ENCODE measurements at places on chromosomes 11 and 22.
A peak's percentile ranks its signal among the peaks of the same experiment; 100 is the strongest.

- DNase-seq = no peak
Measured at GRCh38 chr11:34359548-34359891, 1.7 kb upstream of the ABTB2 start.

GRCh38 chr22:31345331-31346254 is 553 bp downstream of the PATZ1 start:
- peak; percentile 85 for DNase-seq

DNA sequence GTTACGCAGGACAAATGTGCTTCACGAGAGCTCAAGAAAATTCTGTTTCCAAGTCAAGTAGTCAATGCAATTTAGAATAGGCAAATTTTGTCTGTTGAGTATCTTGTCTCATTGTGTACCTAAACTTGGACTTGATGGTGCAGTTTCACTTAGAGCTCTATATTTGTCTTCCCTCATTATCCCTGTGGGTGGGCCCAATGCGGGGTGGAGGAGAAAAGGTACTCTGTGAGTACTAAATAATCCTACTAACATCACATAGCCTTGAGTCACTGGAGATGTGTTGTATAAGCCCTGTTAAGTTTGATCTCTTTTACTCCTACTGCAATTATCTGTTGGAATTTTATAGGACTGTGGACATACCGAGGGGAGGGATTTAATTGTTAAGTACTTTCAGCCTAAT is 331.2 kb downstream of the METTL15 start:
- no peak for DNase-seq

- DNase-seq = no peak
Measured at GRCh38 chr11:70010774-70011173, 67.3 kb upstream of the ANO1 start.

GRCh38 chr11:36292311-36292722 is 3.1 kb upstream of the COMMD9 start:
- no peak for DNase-seq

- DNase-seq = peak; percentile 24
Measured at GRCh38 chr11:8813658-8814057, 97.3 kb upstream of the AKIP1 start.

DNA sequence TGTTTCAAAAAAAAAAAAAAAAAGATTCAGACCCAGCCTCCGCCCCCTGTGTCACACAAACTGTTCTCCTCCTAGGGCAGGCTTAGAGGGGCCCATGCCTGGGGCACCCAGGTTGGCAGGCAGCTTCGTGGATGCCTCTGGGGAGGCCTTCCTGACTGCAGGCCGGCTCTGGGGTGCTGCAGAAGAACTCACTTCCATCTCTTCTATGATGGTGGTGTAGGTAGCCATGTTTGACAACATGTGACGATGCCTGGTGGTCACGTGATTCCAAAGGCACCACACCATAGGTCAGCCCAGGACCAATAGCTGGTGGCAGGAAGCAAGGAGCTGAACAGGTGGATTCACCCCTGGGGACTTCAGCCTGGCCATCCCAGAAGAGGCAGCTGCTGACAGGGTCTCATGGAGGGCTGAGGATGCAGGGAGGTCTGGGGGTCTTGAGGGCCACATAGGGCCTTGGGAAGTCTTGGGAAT is 24.1 kb upstream of the CELSR1 start:
- no peak for DNase-seq

- no peak for DNase-seq
Measured at GRCh38 chr11:115721296-115721995, 217.2 kb upstream of the CADM1 start.

- DNase-seq = no peak
Measured at GRCh38 chr11:111352231-111352746, 26.8 kb downstream of the POU2AF1 start.

- DNase-seq = no peak
Measured at GRCh38 chr22:21446128-21446826, 20.9 kb upstream of the TMEM191C start.

DNA sequence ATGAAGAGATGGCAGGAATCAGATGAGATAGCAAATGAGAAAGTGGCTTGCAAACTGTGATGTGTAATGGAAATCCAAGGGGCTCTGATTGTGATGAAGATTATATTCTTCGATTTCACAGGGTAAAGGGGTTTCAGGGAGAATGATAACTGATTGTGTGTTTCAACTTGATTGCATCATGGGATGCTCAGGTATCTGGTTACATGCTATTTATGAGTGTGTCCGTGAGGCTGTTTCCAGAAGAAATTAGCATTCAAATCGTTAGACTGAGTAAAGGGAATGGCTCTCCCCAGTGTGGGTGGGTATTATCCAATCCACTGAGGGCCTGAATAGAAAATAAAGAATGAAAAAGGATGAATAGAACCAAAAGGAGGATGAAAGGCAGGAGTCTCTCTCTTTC is 278.7 kb upstream of the LARGE1 start:
- DNase-seq = no peak

DNA sequence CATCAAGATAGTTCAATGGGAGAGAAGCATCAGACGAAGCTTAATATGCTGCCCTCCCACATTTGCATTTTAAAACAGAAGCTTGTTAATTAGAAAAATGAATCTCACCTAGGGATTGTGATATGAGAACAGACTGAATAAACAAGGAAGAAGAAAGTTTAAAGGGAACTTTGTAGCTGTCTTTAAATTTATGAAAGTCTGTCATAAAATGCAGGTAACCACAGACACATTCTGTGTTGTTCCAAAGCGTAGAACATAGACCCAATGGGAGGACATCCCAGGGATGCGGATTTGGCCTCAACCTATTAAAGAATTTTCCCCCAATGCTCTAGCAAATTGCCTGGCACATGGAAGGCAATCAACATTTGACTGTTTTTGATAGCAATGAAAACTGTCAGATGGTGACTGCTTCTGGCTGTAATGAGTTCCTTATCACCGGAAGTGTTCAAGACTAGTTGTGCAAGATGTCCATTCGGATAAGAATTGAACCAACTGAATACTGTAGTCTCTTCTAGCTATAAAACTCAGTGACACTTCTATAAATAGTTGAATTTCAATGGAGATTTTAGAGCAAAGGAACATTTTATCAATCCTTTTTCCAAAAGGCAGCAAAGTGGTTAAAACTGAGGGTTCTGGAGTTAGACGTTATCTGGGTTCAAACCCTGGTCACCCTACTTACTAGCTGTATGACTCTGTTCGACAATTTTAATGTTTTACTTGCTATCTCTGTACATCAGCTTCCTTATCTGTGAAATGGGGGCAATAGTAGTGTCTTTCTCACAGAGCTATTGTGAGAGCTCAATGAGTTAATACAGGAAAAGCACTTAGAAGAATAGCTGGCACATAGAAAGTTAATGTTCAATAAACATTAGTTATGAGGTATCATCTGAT is 64.9 kb downstream of the LIF start:
- no peak for DNase-seq

GRCh38 chr11:128697645-128698174 is 3.8 kb downstream of the FLI1 start:
- DNase-seq = no peak

GRCh38 chr22:18110194-18110953 is at the start of gene TUBA8:
Gene TUBA8 (plus strand): TSS chr22:18110809. CDS start chr22:18110866, 57 bp downstream.
- no peak for DNase-seq

DNA sequence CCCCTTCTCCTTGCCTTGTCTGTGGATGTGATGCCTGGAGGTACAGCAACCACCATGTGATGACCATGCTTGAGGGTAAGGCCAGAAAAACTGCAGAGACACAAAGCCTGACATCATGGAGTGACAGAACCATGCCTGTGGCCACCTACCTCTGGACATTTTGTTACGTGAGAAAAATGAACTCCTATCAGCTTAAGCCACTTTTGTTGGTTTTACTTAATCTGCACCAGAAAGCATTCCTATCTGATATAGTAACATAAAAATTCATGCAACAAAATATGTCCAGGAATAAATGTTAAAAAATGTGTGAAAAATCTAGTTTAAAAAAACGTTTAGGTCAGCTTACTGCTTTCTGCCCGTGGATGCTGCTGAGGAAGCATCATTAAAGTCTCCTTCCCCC is 42.6 kb upstream of the P4HA3 start:
- no peak for DNase-seq

- no peak for DNase-seq
Measured at GRCh38 chr11:94007906-94008305, 13.2 kb upstream of the HEPHL1 start.

GRCh38 chr11:14446701-14447169 is 52.9 kb downstream of the COPB1 start:
- no peak for DNase-seq

- no peak for DNase-seq
Measured at GRCh38 chr11:7514099-7514591, 346 bp downstream of the PPFIBP2 start.

DNA sequence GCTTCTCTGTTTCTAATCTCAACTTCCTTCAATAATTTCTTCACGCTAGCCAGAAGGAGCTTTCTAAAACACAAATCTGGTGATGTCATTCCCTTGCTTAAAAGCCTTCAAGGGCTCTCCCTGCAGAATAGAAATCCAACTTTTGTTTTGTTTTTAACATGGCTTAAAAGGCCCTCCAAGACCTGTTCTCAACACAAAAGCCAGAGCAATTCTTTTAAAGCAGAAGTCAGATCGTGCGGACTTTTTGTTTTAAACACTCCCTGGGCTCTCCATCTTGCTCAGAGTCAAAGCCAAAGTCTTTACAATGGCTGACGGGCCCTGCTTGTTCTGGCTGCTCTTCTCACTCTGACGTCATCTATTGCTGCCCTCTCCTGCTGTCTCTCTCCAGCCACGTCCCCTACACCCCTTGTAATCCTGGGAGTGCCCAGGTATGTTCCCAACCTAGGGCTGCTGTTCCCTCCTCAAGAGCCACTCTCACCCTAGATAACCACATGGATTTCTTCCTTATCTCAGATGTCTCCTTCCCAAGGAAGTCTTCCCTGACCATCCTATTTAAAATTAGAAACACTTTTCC is 22.5 kb downstream of the TECTA start:
- no peak for DNase-seq

DNA sequence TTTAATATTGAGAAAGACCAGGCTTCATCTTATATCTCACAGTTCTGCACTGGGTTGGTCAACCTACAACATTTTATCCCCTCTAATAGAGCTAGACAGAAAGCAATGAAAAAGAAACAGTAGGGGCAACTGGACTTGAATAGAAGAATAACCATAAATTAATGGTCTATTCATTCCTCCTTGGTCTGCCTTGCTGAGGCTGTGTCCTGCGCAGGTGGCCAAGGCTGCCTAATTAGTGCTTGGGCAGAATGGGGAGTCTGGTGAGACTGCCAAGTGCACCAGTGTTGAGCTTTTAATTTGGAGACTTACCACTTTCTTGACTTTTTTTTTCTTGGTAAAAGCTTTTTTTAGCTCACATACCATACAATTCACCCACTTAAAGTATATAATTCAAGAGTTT is 35.0 kb upstream of the SPON1 start:
- DNase-seq = no peak

GRCh38 chr22:37701141-37701786 is 4.4 kb downstream of the TRIOBP start:
- no peak for DNase-seq

GRCh38 chr22:22110548-22111266 is 128.1 kb upstream of the TOP3B start:
- DNase-seq = peak; percentile 46

- no peak for DNase-seq
Measured at GRCh38 chr22:46863794-46864193, 101.3 kb downstream of the TBC1D22A start.

- DNase-seq = no peak
Measured at GRCh38 chr11:105856954-105857353, 165.1 kb downstream of the MSANTD4 start.

GRCh38 chr11:65218446-65218845 is 36.7 kb downstream of the CAPN1 start:
- DNase-seq = no peak

- DNase-seq = no peak
Measured at GRCh38 chr22:44837481-44837880, 85.1 kb downstream of the ARHGAP8 start.

DNA sequence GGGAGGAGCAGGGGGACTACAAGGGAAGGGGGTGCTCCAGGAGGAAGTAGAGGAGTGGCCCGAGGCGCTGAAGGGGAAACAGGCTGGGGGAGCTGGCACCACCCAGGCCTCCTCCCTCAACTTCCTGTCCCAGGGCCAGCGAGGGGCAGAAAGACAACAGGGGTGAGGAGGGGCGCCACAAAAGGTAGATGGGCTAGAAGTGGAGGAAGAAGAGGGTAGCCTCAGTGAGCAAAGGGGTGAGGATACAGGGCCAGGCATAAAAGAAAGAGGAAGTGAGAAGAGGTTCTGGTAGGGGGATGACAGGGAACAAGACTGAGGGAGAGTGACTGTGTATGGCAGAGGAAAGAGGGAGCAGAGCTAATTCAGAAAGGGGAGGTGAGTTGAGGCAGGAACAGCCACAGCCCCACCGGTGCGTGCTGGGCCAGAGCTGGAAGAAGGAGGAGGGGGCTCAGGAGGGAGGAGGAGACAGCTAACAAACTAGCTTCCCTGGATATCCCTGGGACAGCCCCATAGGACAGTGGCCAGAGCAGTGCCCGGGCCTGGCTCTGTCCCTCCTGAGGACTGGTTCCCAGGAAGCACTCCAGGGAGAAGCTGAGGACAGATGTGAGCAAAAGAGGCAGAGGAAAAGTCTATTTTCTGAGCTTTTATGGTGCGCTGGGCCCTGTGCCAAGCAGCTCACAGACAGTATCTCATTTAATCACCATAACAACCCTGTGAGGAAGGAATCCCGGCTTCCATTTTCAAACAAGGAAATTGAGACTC is 8.5 kb downstream of the DCHS1 start:
- no peak for DNase-seq

GRCh38 chr11:57674251-57674650 is 6.3 kb downstream of the ZDHHC5 start:
- DNase-seq = no peak

DNA sequence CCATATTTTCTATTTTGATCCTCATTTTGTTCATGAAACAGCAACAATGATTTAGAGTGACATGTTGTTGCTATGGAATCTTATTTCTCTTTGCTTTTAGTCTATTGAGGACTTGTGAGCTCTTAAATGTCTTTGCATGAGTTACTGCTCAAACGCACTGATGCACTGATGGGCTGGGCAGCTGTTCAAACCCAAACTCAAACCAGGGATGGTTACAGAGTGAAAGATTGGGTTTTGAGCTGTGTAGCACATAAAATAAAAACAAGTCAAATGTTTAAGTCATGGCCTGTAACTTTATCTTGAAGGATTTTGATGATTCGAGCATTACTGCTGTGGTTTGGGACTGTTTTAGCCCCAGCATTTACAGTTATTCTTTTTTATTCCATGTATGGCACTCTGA is 20.1 kb upstream of the NCAM1 start:
- DNase-seq = no peak

Data from activated T-helper 2 cell treated with anti-CD3 and anti-CD28 coated beads, Interferon-gamma antibody, Interleukin-2, Interleukin-4, amounts not matched to agents 10 μg/mL and 5 μg/mL and 100 μg/mL, durations not matched to agents 14 hours and 24 hours and 36 hours (primary cell).